IMR-90 (cell line): ENCODE measurements at places on chromosomes 5 and 9. TPM values are rescaled to one million over a fixed set of nuclear protein-coding genes. Genes with fewer than 3 reads are reported as not detected.

DNA sequence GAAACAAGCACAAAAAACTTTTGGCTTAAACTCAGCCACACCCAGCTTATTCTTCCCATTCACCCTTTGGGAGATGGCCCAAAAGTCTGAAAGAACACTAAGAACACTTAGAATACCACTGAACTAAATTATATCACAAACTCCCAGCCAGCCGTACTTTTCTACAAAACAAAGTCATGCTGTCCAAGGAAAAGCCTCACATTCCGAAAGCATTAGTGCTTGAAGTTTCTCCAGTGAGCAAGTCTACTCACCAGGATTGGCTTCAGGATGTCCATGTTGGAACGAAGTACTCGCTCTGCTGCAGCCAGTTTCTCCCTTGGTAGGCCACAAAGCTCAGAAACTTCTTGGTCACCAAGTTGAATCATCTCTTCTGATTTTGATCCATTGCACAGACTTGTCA lies 69.7 kb downstream of the ABCA1 start:
- DNase-seq = peak; percentile 75

GRCh38 chr5:136724161-136724560 lies 358.8 kb upstream of the TRPC7 start:
- DNase-seq = no peak

DNA sequence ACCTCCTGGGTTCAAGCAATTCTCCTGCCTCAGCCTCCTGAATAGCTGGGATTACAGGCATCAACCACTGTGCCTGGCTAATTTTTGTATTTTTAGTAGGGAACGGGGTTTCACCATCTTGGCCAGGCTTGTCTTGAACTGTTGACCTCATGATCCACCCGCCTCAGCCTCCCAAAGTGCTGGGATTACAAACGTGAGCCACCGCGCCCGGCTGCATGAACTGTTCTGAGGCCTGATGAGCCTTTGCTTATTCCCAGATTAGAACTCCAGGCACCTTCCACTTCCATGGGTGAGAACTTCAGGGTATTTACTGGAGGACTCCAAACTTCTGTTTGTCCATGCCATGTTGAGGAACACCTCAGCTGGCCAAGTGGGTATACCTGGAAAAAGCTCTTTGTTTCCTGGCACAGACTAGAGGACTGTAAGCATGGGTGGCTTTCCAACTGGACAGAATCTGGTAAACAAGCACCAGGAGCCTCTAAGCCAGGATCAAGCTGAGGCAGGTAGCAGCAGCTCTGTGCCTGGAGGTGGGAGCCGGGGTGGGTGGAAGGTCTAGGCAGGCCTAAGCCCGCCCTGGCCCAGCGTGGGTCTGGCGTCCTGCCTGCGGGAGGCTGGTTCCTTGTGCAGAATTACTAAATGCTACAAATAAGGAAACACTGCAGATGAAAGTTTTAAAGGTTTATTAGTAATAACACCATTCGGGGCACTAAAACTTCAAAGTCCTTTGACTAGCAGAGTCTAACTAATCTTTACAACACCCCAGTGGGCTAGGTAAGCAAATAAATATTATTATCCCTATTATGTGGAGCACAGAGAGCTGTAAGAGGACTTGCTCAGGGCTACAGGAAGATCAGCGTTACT lies 78.4 kb downstream of the SEMA5A start:
- DNase-seq = no peak

DNA sequence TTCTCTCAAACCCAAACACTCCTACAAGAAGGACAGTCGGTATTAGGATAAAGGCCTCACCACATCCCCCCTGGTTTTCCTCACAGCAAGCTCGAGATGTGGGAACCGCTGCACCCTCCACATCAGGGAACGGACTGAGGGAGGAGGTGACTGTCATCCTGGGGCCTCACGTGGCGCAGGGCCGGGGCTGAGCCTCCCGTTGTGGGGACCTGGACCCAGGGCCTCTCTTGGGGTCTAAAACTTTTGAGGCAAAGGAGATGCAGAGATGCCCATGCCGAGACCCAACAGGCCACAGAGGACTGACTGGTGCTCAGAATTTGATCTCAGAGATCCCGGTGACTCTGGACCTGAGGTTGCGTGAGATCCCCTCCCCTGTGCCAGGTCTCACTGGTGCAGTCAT lies 72.7 kb downstream of the MRPL36 start:
- no peak for DNase-seq

DNA sequence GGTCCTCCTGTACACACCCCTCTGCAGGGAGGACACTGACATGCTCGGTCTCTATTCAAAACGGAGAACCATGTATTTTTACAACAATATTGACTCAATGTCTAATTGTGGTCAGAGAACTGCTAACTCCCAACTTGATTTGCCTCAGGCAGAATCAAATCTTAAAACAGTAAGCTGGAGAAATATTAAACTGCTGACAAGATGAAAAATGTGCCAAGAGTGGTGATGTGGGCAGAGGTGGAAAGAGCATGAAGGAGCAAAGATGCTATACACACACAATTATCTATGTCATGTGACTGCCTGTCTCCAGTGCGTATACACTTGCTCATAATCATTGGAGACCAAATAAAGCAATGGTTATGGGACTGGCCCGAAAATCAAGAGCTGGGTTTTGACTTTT lies 556.1 kb upstream of the ZNF608 start:
- DNase-seq = no peak

- no peak for DNase-seq
Measured at GRCh38 chr5:133861161-133861737, 107.2 kb downstream of the C5orf15 start.

- no peak for DNase-seq
Measured at GRCh38 chr9:127756233-127756632, 21.1 kb upstream of the TOR2A start.

DNA sequence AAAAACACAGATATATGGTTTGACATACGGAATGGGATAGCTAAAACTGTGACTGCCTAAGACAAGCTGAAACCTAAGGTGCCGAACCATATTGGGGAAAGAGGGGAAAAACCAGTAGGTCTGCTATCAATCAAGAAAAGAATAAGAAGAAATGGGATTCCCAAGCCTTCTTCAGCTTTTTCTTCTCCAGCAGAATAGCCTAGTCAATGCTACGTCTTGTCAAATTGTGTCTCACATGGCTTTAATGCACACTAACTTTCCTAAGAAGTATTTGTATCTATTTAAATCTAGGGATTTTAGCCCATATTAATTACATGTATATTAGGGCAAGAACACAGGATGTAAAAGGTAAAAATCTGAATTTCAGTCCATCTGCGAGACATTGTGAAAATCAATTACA lies 797 bp upstream of the FBXO38 start:
- DNase-seq = no peak

FAT2 gene
- total RNA-seq = under 0.01 TPM in 2 replicates

GRCh38 chr5:6652025-6652424 lies 18.8 kb downstream of the SRD5A1 start:
- no peak for DNase-seq

DNA sequence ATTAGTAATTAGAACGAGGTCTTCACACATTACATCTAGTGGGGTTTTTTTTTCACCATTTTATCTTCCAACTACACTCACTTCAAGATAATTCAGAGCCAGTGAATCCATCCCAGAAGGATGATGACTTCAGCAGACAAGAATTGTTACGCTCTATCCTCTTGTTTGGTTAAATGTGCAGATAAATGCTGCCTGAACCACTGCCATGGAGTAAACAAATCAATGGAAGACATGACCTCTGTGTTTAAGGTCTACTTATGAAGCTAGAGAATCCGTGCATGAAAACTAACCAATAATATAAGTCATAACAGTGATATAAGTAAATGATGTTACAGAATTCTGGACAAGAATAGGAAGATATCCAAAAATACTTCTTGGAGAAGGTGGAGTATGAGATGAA lies 602.6 kb downstream of the TLR4 start:
- no peak for DNase-seq

GRCh38 chr9:130172858-130173665 lies 858 bp downstream of the NCS1 start:
- DNase-seq = no peak

GRM6 gene
- total RNA-seq = not detected in 2 replicates

JAKMIP2 gene
- total RNA-seq = under 0.01 TPM in 1 of 2 replicates, not detected in the other

DNA sequence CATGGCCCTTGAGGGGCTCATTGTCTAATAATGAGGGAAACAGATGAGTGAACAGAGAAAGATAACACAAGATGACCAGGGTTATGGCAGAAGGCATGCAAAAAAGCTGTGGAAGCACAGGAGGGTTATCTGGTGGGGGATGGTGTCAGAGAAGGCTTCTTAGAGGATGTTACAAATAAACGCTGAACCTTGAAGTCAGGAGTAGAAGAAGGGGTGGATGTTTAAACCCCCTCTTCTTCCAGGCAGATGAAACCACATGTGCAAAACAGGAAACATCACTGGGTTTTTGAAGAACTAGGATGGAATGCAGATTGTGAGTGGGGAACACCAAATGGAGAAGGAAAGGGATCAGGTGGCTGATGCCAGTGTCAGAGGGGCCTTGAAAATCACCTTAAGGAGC lies 41.8 kb upstream of the NR5A1 start:
- DNase-seq = no peak
